ENCODE measurements at places on chromosomes 3 and 15. TPM values are rescaled to one million over a fixed set of nuclear protein-coding genes. Genes with fewer than 3 reads are reported as not detected.

The RASGRP1 gene
- not detected for total RNA-seq

The THPO gene
- total RNA-seq, result not detected

The TMCO5A gene
- not detected for total RNA-seq

The XCR1 gene
- total RNA-seq, result not detected

The SLC28A2 gene
- total RNA-seq, result not detected

The MESP1 gene
- total RNA-seq, result 0.45 TPM

The PSTPIP1 gene
- total RNA-seq, result 0.84 TPM

The BCHE gene
- 10.0 TPM for total RNA-seq

The POLQ gene
- 4.7 TPM for total RNA-seq

The GOLGA6A gene
- not detected for total RNA-seq

The PPARG gene
- total RNA-seq, result 41.9 TPM

The PLA2G4F gene
- total RNA-seq, result not detected

The TMC3 gene
- not detected for total RNA-seq

The STRIT1 gene
- not detected for total RNA-seq

The SLC6A11 gene
- not detected for total RNA-seq

The PLA2G4D gene
- total RNA-seq, result not detected

The ERICH6 gene
- total RNA-seq, result not detected

The CFAP20DC gene
- 2.5 TPM for total RNA-seq

The RABL3 gene
- total RNA-seq, result 17.8 TPM

The AADACL2 gene
- total RNA-seq, result not detected

The FYTTD1 gene
- total RNA-seq, result 22.0 TPM

Data from bronchus fibroblast of lung (primary cell).